ENCODE measurements at places on chromosomes 1 and 21.

DNA sequence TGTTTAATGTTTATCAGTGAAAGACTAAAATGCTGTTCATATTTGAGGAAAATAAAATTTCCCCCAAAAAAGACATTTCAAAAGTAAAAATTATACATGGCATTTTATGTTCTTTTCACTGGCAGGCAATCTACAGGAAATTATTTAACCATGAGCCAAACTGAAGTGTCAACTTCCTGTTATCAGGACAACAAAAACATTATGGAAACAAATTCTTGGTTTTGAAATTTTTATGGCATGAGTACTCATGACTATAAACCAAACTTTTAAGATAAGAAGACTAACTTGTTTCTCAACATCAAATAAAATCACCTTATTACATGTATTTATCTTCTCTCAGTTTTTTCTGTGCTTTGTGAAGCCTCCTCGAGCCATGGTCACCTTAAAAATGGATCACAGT, 698.6 kb downstream of the LTN1 start:
- peak; percentile 19 for DNase-seq

DNA sequence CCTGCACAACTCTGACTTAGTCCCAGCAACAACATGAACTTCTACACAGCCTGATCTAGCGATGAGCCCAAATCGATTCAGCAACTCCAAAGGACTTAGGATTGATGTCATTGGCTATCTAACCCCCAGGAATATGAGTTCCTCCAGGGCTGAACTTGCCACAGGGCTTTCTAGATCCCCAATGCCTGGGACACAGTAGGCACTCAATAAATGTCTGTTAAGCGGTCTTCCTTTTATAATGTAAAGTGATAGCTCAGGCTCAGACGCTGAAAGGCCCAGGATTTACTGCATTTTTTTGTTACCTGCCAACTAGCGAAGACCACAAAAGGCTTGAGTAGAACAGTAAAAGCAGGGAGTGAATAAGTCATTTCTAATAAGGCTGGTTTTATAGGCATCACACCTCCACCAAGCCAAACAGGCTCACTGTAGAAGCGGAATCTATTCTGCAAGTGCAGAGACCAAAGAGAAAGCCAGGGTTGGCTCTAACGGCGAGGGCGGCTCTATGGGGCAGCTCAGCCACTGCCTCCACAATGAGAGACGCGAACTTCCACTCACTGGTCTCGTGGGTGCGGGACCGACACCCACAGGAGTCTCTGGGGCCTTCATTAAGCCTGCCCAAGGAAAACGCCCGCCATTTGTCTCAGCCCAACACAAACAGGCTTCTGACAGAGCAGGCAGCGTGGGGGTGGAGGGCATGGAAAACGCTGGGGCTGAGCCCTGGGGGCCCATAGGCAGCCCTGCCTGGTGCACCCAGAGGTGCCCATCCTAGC, 52.0 kb downstream of the HLCS start:
- DNase-seq, result no peak

- DNase-seq, result no peak
Observed at GRCh38 chr1:43272576-43273571, 3.1 kb downstream of the TMEM125 start.

GRCh38 chr1:46464013-46464548, 25.6 kb upstream of the DMBX1 start:
- no peak for DNase-seq

DNA sequence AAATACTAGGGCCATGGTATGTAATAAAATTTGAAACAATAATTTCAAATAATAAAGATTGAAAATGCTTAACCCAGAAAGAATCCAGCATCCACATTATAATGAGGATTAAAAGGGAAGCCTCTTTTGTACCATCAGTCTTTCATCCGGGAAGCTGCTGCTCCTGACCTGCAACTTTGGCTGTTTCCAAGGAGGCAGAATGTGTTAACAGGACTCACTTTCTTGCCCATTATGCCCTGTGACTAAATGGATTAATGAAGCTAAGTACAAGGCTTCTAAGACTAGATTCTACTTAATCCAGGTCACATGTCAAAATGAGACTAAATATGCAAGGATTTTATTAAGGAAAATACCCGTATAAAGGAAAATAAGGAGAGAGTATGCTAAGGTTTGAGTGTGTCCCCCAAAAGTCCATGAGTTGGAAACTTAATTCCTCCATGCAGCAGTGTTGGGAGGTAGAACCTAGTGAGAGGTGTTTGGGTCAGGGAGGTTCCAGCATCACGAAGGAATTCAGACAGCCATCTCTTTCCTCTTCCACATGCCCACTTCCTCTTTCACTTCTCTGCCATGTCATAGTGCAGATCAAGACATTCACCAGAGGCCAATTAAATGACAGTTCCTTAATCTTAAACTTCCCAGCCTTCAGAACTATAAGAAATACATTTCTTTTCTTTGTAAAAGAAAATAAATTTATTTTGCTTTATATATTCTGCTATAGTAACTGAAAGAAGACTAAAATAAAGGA, 27.7 kb downstream of the FMO2 start:
- no peak for DNase-seq

GRCh38 chr1:184905601-184906322, 68.5 kb downstream of the NIBAN1 start:
- DNase-seq, result no peak

DNA sequence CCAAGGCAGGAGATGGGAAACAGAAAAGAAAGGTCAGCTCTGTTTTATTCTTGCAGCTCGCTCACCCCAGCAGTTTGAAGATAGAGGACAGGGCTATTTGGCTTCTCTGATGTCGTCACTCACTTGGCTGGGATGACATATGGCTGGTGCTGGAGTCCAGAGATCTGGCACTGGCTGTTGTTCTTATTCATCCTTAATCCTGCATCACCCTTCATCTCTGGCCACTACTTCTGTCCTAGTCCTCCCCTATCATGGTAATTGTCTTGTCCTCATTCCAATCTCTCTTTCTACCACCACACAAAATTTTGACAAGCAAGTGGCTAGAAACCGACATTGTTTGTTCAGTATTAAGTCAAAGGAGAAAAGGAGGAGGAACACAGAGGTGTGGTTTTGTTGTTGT, 103.8 kb upstream of the PDE4B start:
- DNase-seq, result no peak

DNA sequence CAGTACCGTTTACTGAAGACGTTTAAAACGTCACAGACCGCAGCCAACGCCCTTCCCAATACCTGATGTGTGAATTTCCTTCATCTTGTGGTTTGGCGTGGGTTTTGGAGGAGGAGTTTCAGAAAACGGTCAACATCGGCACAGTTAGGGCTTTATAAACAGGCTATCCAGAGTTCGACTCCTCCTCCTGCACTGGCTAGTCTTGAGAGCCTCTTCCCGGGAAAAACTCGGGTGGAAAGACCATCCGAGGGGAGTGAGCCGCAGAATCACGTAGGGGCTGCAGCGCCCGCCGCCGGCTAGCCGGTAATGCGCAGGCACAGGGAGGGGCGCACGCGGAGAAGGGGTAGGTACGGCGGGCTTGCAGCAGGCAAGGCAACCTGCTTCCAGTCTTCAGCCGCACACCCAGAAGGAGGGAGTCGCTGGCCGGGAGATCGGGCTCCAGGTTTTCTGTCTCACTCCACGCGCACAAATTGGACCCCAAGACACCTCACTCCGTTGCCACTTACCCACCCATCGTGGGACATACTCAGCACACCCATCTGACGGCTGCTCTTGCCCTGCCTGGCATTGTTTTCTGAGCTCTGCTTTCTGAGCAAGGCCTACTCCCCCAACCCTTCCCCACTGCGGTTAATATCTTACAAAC, 25.4 kb downstream of the SLC19A2 start:
- DNase-seq, result peak; percentile 41

DNA sequence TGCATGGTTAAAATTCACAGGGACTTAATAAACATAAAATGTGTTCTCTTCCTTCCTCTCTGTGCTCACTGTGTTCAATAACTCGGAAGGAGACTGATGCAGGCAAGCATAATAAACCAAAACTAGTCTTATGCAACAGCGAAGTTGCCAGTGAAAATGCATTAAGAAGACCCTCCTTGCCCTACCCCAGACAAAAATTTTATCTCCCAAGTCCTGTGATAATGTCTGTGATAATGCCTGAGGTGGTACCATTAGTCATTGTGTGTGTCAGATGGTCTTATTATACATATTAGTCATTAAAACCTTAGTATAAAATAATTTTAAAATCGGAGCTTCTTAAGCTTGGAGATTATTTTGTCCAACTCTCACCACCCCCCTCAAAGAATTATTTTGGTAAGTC, 97.8 kb downstream of the NGF start:
- no peak for DNase-seq

GRCh38 chr1:107196973-107197562, 56.2 kb downstream of the NTNG1 start:
- DNase-seq, result no peak

- no peak for DNase-seq
Observed at GRCh38 chr1:160197231-160197630, 6.9 kb downstream of the CASQ1 start.

GRCh38 chr1:87902830-87903229, 574.1 kb downstream of the LMO4 start:
- DNase-seq, result peak; percentile 12

DNA sequence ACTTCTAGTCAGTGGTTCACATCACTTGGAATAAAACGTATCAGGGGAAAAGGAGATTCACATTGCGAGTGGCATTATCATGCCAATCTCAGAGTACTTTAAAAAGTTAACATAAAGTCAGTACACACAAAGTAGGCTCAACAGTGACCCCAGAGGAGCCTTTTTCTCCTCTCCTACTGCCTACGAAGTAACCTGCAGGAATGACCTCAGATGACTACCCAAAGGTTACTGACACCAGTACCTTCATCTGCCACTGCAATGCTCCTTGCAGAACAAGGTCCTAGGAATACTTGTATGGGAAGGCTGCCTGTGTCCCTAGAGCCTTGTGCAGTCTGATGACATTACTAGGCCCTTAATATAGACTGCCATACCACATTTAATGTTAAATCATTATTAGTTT, 389.8 kb upstream of the LYPLAL1 start:
- no peak for DNase-seq

GRCh38 chr1:70290218-70290617, 64.3 kb downstream of the ANKRD13C start:
- no peak for DNase-seq

DNA sequence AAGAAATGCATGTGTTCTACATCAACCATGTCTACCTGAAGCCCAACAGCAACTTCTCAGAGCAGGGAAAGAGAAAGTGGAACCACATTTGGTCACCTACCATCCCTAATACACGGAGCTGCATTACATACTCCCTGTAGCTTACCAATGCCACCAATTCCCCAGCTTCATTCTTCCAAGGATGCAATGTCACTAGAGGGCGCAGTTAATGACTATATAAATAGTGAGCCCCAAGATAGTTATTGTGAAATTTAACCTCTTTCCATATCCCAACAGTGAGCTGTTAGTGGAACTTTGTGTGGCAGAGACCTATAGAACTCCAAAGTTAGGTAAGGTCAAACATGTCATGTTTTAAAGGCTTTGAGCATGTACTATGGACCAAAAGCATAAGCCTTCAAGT, 618.3 kb downstream of the SMYD3 start:
- DNase-seq, result peak; percentile 19

GRCh38 chr1:51686450-51686849, 69.6 kb downstream of the OSBPL9 start:
- DNase-seq, result no peak

- DNase-seq, result no peak
Observed at GRCh38 chr1:212166644-212167043, 118.6 kb upstream of the PPP2R5A start.

GRCh38 chr21:17988102-17988437, 168.9 kb upstream of the C21orf91 start:
- DNase-seq, result no peak

GRCh38 chr1:67208217-67208616, 42.0 kb downstream of the IL23R start:
- DNase-seq, result no peak

DNA sequence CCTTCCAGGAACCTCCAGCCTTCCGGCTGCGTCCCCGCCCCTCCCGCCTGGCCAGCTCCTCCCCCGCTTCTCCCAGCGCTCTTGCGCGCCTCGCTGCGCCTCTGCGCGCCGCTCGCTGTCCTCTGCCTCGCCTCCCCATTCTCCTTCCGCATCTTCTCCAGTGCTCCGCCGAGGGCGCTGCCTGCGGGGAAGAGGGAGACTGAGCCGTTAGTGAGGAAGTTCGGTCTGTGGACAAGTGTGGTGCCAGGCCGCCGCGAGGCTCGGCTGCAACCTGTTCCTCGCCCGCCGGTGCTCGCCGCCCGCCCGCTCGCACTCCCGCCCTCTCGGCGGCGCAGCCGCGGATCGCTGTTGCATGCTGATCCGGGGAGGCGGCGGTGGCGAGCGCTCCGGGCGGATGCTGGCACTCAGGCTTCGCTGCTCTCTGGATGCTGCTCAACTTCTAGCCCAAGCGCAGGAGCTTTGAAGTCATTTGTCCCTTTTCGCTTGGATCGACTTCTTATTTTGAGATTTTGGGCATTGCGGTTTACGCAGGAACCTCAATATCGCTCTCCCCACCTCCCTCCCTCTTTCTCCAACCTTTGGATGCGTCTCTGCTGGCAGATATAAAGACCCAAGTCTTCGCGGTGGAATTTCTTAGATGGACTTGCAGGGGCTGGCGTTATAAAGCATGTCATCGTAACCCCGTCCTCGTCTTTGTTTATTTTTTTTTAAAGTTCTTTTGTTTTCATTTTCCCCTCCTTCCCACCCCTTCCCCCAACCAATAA, 614 bp upstream of the CACNA1E start:
- peak; percentile 72 for DNase-seq

DNA sequence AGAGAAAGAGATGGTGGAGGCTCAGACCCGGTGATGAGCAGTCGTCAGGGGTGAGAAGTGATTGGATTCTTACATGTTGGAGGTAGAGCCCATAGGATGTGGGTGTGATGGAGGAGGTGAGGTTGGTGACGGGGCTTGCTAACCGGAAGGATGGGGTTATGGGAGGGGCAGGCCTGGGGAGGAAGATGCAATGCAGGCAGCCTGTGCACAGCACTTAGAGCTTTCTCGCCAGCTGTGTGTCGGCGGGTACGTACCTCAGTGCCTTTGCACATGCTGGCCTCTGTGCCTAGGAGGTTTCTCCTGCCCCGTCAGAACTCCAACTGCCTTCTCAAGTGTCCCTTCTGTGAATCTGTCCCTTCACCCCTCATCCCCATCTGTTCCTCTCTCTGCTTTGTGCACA, 2.9 kb upstream of the BSND start:
- no peak for DNase-seq

GRCh38 chr1:43315481-43315880, 14.7 kb downstream of the TIE1 start:
- DNase-seq, result no peak

DNA sequence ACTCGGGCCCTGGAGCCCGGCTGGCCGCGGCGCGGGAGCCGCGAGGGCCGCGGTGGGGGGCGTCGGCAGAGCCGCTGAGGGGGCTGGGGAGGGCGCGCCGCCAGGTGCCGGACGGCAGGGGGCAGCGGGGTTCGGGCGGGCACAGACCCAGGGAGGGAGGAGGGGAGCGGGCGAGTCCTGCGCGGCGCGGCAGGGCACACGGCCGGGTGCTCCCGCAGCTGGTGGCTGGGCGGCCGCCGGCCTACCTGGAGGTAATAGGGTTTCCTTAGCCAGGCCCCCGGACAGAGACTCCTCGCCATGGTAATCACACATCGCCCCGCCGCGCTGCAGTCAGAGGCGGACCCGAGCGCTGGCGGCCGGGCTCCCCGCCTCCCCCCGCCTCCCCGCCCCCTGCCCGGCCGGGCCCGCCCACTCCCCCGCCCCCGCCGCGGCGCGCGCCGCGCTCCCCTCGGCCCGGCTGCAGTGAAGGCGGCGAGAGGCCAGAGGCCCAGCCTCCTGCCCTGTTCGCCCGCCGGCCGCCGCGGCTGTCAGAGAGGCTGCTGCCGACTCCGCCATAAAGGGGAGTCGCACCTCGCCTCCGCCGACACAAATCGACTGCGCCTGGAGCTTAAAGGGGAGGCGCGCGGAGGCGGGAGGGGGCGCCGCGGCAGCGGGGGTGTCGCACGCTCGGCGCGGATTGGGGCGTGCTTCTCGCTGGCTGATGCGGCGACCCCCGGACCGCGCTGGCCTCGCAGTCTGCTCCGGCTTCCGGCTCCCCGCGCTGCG, at the start of gene DIPK1A:
Gene DIPK1A, minus strand, starts transcription at position 332 of the 765 bp plus-strand sequence. Its CDS starts 33 bp downstream, at position 299.
- DNase-seq, result peak; percentile 95
